ENCODE measurements at places on chromosomes 4 and X.

DNA sequence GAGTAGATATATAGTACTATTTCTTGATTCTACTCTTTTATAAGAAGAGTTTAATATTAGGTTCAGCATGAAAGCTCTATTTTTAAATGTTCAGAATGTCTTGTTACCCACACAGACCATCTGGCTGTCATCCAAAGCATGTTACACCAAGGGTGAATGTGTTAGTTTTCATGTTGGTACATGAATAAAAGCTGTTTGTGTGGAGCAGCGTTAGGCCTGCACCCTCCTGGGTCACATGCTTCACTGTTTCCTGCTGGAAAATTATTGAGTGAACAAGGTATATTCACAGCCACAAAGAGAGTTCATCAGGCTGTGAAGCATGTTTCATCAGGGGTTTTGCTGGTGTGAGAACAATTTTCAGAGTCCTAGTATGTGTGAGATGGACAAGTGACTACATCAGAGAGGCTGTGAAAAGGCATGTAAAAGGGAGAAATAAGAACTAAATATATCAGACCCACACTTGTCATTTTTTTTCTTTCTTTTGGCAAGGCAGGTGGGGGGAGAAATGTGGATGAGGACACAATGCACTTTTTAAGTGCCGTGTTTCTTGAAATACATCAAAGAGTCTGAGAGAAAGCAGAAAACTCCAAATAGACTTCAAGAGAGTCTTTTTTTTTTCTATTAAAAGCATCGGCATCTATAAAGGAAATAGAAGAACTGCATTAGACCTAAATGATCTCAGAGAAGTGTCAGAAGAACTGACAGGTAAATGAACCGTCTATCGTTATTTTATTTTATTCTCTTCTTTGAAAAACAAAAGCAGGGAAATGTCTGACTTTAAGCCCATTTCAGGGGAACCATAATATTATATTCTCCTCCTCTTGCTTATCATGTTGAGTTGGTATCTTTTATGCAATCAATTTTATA lies 2429.7 kb downstream of the PCDH7 start:
- no peak for DNase-seq

DNA sequence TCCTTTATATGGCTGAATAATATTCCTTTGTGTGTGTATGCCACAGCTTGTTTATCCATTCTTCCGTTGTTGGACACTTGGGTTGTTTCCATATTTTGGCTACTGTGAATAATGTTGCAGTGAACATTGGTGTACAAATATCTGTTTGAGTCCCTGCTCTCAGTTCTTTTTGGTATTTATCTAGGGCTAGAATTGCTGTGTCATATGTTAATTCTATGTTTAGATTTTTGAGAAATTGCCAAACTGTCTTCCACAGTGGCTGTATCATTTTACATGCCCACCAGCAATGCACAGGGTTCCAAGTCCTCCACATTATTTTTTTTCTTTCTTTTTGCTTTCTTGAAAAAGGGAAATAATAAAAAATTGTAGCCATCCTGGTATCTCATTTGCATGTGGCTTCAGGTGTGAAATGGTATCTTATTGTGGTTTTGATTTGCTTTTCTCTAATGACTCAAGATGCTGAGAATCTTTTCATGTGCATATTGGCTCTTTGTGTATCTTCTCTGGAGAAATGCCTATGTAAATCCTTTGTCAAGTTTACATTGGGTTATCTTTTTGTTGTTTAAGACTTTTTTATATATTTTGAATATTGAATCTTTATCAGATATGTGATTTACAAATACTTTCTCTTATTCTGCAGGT lies 129.7 kb downstream of the RAPGEF2 start:
- DNase-seq, result no peak

DNA sequence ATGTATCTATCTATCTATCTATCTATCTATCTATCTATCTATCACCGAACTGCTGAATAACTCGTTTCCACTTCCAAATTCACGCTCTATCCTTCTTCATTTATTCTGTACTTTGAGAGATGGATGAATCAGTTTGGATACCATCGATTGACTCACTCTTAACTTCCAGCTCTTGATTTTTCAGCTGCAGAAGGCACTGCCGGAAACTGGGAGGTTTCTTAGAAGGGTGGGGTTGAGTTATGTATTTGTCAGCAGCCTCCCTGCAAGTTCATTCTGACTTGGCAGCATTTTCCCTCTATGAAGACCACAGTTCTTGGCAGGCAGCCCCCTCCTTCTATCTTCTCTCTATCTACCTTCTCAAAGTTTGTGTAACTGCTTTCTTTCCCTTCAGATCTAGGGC lies 112.0 kb upstream of the MAGEB18 start:
- DNase-seq, result no peak

- no peak for DNase-seq
Observed at GRCh38 chrX:151703487-151703886, 8.2 kb downstream of the PRRG3 start.

GRCh38 chr4:75675004-75675531 lies 1.9 kb upstream of the G3BP2 start:
- no peak for DNase-seq

- DNase-seq, result no peak
Observed at GRCh38 chr4:13794819-13795565, 167.5 kb upstream of the BOD1L1 start.

- no peak for DNase-seq
Observed at GRCh38 chr4:119142833-119143232, 7.2 kb downstream of the MYOZ2 start.

DNA sequence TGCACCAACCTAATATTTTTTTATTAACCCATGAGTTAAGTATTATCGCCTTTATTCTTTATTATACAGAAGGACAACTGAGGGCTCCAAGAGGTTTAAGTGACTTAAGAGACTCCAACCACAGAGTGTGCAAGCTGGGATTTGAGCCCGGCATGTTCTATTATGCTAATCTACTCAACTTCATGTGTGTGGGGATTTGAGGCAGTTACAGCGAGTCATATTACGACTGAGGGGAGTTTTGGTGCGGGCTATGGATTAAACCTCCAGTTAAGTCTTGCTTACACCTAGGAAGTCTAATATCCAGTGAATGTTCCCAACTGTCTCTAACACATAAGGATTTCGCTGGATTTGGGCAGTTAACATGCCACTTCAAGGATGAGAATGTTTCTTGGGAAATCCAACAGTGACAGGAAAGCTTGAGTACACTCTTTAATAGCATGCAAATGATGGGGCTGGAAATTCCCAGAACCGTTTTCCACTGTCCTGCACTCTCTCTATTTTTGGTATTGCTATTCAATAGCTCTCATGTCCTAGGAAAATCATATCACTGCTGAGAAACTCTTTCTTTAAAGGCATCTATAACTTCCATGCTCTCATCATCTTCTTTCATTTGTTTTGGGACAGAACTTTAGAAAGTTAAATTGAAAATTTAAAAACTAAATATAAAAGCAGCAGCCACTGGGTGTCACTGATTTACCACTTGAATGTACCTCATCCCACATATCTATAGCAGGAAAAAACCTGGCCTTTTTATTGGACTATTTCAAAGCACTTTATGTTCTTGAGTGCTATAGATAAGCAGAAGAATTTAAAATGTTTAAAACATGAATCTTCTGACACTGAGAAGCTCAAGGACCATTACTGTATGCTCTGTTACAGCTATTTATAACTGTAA lies 165.1 kb upstream of the TTC29 start:
- DNase-seq, result no peak

DNA sequence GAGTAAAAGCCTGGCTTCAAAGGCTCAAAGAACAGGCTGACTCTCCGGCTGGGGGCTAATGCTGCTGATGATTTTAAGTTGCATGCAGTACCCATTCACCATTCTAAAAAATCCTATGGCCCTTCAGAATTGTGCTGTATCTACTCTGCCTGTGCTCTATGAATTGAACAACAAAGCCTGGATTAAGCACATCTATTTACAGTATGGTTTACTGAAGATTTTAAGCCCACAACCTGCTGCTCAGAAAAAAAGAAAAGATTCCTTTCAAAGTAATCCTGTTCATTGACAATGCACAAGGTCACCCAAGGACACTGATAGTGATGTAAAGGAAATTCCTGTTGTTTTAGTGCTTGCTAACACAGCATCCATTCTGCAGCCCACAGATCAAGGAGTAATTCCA lies 84.9 kb upstream of the SFRP2 start:
- DNase-seq, result no peak

DNA sequence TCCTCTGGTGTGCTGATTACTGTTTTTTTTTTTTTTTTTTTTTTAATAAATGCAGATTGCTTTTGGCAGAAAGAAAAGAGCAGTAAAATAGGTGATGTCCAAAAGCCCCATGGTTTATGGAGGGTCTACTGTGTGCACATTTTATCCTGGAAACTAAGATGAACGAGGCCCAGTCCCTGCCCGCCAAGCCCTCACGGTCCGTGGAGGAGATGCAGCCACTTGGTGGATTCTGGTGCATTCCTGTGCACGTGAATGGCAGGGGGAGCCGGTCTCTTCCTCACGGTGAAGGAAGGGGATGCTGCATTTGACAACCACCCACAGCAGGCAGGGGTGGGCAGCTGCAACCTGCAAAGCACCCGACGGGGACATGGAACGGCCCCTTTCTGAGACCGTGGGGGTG lies 100.2 kb upstream of the AFAP1 start:
- no peak for DNase-seq

DNA sequence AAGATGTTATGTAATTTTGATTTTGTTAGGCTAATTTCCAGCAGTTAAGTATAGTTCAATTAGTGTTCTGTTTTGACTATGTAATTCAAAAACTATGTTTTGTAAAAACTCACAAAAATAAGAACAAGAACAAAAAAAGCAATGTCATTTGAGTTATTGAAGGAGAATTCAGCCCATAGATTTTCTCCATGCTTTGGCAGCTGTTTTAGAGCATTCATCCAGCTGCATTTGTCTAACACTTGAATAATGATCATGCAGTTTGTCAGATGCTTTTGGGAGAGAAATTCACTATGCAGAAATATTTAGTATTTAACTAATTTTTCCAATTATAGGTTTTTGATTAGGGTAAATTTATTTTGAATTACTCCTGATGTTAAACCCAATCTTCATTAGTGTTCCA lies 14.2 kb downstream of the CPE start:
- DNase-seq, result no peak

- no peak for DNase-seq
Observed at GRCh38 chr4:2946812-2947600, 16.2 kb downstream of the NOP14 start.

GRCh38 chr4:140861359-140862176 lies 105.4 kb upstream of the TBC1D9 start:
- DNase-seq, result peak; percentile 46

DNA sequence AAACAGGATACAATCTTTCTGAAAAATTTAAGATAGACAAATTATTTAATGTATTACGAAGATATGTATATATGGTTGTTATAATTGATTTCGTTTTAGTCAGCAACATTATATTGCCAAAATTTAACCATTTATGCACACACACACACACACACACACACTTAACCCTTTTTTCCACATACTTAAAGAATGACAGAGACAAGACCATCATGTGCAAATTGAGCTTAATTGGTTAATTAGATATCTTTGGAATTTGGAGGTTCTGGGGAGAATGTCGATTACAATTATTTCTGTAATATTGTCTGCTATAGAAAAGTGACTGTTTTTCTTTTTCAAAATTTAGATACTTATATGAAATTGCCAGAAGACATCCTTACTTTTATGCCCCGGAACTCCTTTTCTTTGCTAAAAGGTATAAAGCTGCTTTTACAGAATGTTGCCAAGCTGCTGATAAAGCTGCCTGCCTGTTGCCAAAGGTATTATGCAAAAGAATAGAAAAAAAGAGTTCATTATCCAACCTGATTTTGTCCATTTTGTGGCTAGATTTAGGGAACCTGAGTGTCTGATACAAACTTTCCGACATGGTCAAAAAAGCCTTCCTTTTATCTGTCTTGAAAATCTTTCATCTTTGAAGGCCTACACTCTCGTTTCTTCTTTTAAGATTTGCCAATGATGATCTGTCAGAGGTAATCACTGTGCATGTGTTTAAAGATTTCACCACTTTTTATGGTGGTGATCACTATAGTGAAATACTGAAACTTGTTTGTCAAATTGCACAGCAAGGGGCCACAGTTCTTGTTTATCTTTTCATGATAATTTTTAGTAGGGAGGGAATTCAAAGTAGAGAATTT lies 5.2 kb downstream of the ALB start:
- DNase-seq, result no peak

DNA sequence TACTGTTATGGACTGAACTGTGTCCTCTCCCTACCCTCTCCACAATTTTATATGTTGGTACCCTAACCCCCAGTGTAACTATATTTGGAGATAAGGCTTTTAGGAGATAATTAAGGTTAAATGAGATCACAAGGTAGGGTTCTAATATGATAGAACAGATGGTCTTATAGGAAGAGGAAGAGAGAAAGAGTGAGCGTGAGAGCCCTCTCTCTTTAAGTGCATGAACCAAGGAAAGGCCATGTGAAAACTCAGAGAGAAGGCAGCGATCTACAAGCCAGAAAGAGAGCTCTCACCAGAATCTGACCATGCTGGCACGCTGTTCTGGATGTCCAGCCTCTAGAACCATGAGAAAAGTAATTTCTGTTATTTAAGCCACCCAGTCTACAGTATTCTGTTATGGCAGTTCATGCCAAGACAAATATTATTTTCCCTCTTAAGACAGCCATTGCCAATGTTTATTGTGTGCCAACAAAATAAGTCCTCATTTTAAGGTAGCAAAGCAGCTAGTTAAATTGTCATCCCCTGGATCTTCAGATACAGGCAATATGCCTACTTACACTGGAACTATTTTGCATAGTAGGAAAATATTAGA lies 336.2 kb downstream of the MID1IP1 start:
- DNase-seq, result no peak

DNA sequence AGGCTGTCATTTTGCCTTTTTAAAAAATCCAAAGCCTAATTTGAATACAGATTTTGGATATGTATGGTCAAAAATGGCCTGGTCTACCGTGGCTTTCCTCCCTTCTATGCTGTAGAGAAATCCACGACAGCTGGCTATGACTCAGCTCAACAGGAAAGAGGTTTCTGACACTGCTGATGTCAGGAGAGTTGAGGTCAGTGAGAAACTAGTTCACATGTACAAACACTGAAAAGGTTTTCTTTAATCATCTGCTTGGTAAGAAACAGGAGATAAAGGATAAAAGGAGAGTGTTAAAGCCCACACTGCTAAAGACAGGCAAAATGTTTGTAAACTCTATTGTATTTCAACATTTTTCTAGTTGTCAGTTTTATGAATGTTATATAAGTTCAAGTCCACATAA lies 113.9 kb downstream of the NYX start:
- no peak for DNase-seq

DNA sequence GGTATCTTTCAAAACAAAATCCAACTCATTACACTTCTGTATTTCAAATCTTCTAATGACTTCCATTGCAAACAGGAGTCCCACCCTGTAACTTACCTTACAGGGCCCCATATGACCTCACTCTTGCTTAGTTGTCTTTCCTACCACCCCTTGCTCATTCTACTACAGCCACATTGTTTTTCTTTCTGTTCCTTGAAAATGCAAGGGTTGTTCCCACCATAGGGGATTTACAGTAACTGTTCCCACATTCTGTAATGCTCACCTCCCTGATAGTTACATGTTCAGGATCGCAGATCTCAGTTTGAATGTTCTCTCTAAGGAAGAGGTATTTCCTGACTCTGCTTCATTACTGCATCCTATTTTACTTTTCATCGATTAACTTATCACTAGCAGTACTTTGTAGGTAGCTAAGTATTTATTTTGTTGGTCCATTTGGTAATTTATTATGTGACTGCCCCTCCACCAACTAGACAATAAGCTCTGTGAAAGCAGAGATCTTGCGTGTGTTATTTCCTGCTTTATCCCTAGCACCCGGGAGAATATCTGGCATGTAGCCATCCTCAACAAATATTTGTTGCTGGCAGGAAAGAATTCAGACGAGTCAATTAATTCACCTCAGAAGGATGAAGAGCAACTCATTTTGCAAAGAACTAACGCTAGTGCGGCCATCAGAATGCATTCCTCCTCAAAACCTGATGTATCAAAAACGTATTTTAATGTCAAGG lies 21.4 kb downstream of the MAOB start:
- DNase-seq, result no peak
